T-helper 22 cell (primary cell): ENCODE measurements at places on chromosomes 6 and 20.

DNA sequence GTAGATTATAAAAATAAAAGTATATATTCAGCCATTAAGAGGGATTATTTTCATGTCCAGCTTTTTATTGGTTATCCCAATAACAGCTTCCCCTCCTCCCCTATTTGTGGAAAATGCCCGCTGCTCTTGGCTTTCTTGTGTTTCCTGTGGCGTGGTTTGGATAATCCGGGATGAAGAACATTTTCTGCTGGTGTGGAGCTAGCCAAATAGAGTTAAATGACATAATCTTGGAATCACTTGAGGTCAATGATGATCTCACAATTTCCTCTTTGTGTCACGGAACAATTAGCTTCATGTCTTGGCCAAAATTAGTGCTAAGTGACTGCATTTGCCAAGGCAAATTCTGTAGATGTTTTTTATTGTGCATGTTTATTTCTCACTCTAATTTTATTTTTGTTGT is 394.0 kb downstream of the LAMA2 start:
- DNase-seq, result no peak

GRCh38 chr6:166112580-166112979 is 55.1 kb downstream of the TBXT start:
- no peak for DNase-seq

GRCh38 chr6:43791745-43792422 is 21.9 kb downstream of the VEGFA start:
- no peak for DNase-seq

GRCh38 chr20:52001999-52002666 is 189.4 kb downstream of the ZFP64 start:
- no peak for DNase-seq

- no peak for DNase-seq
Measured at GRCh38 chr6:121595646-121596045, 160.2 kb downstream of the GJA1 start.

DNA sequence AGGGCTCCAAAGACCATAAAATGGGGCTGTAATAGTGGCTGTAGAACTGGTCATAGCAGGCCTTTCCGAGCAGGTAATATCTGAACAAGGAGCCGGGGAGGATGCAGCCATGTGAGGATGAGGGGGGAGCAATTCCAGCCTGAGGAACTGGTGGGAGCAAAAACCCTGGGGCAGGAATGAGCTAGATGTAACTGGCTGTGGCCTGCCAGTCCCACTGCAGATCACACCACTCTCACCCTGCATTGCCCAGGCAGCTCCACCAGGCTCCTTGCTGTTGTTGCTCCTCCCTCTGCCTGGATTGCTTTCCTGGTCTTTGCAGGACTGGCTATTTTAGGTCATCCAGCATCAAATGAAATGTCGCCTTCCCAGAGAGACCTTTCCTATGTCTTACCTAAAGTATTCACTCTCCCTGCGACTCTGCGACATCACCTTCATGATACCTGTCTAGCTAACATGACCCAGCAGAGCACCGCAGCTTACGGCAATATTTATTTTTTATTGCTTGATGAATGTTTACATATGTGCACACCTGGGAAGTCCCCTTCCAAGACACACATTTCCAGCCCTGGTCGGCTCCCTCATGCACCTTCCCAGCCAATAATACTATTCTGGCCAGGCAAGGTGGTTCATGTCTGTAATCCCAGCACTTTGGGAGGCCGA is 2.4 kb upstream of the ZFP64 start:
- DNase-seq, result no peak

DNA sequence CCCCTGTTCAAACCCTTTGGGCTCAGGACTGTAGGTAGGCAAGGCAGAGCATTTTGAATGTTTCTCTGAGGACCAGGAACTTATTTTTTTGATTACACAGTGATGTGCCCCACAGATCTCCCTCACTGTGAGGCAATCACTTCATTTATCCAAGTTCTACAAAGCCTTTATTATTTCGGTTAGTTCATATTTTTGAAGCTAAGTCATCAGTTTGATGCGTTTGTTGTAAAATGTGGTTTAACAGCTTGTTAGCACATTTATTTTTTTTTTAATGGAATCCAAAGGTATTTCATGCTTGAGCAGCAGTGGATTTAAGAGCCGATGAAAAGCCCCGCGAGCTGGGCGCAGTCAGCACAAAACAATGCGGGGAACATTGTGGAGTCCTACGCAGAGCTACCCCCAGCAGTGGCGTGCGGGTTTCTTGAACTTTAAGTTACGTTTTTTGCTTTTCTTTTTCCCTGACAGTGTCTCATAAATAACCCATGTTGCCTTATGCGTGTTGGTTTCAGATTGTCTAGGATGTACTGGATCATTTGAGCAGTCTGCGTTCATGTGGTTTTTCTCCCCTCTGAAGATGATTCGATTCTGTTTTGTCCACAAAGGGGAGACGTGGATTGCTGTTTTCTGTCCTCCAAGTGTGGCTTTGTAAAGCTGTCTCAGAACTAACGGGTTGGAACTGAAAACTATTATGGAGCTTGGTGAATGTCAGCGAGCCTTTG is 233.6 kb upstream of the BMP2 start:
- no peak for DNase-seq

GRCh38 chr6:136947037-136947436 is 24.9 kb downstream of the SLC35D3 start:
- DNase-seq, result no peak

GRCh38 chr20:60292001-60292520 is 333.8 kb downstream of the CDH26 start:
- no peak for DNase-seq

DNA sequence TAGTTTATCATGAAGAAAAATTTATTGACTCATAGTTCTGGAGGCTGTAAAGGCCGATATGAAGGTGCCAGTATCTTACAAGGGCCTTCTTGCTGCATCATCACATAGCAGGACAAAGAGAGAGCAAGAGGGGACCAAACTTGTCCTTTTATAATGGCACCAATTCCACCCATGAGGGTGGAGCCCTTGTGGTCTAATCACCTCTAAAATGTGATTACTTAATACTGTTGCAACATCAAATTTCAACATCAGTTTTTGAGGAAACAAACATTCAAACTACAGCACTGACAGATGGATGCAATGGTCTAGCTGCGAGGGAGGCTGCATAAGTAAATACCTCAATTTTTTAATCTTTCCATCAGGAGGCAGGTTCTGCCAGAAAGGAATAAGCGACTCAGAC is 76.7 kb upstream of the LAMA2 start:
- DNase-seq, result no peak

- no peak for DNase-seq
Measured at GRCh38 chr20:47273591-47274235, 82.8 kb downstream of the ZMYND8 start.

DNA sequence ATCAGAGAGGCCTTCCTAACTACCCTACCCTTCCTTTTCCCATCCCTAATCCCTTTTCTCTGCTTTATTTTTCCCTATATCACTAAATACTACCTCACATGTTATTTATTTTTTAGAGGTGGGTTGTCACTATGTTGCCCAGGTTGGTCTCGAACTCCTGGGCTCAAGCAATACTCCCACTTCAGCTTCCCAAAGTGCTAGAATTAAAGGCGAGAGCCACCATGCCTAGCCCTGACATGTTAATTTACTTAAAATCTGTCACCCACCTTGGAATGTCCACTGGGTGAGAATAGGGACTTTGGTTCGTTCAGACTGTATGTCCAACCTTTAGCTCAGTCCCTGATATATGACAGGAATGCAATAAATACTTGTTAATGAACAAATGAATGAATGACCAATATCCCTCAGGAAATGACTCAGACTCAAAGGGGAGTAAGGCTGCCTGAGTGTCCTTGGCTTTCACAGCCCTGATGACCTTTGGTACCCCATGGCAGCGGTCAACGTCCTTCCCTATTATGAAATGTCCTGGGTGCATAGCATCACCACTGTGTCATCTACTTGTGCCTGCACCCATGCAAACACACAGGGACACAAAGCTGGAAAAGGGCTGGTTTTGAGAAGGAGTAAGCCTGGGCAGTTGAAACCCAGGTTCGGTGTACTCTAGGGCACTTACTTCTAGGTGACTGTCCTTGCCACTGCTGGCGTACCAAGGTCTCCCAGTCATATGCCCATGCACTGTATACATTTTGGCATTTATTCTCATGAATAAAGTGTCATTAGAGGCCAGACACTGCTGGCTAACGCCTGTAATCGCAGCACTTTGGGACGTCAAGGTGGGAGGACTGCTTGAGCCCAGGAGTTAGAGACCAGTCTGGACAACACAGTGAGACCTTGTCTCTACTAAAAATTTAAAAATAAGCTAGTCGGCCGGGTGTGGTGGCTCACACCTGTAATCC is 26.5 kb downstream of the BCL2L1 start:
- no peak for DNase-seq

GRCh38 chr6:30100585-30101443 is 12.1 kb downstream of the TRIM31 start:
- no peak for DNase-seq

- no peak for DNase-seq
Measured at GRCh38 chr6:99790679-99791078, 184.0 kb downstream of the PRDM13 start.
